ENCODE measurements at places on chromosomes 11 and 22.

DNA sequence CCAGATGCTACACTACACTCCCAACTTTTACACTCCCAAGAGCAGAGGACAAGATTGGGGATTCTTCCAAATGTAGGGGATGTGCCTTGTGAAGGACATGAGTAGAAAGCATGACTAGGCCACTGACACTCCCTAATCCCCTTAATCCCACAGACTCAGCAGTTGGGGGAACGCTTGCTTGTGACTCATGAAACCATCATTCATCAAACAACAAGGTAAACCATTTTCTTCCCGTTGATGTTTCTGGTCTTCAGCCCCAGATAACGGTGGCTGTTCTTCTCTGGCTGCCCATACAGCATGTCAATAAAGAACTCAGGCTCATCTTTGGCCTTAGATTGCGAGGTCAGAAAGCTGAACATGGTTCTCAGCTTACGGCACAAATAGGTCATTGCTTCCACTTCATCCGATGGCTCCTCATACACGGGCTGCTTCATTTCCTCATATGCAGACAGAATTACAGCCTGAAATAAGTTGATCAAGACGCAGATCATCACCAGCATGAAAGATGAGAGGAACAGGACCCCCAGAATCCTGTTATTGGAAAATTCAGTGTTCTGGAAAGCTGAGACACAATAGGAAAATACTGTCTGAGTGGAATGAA lies 6.4 kb upstream of the CDPF1 start:
- DNase-seq = no peak

- DNase-seq = peak; percentile 64
Measured at GRCh38 chr11:2190657-2191471, 19.2 kb upstream of the TH start.

DNA sequence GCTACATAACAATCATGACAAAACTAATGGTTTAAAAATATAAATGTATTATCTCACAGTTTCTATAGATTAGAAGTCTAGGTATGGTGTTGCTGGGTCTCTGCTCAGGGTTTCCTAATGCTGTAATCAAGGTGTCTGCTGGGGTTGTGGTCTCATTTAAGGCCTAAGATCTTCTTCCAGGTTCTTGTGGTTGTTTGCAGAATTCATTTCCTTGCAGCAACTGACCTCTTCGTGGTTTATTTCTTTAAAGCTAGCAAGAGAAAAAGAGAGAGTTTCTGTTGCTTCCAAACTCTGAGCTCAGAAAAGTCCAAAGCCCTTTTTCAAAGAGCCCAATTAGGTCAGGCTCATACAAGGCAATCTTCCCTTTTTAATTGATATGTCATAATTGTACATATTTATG lies 452.7 kb upstream of the CCDC179 start:
- no peak for DNase-seq

- DNase-seq = no peak
Measured at GRCh38 chr11:1410366-1411291, 20.9 kb downstream of the BRSK2 start.

- no peak for DNase-seq
Measured at GRCh38 chr22:38412435-38413084, 42.4 kb downstream of the KCNJ4 start.

- DNase-seq = no peak
Measured at GRCh38 chr11:62140304-62141110, 16.7 kb downstream of the INCENP start.

GRCh38 chr11:60985991-60986915 lies 14.8 kb downstream of the CD6 start:
- no peak for DNase-seq

GRCh38 chr11:20025332-20025840 lies 134.9 kb downstream of the DBX1 start:
- no peak for DNase-seq

DNA sequence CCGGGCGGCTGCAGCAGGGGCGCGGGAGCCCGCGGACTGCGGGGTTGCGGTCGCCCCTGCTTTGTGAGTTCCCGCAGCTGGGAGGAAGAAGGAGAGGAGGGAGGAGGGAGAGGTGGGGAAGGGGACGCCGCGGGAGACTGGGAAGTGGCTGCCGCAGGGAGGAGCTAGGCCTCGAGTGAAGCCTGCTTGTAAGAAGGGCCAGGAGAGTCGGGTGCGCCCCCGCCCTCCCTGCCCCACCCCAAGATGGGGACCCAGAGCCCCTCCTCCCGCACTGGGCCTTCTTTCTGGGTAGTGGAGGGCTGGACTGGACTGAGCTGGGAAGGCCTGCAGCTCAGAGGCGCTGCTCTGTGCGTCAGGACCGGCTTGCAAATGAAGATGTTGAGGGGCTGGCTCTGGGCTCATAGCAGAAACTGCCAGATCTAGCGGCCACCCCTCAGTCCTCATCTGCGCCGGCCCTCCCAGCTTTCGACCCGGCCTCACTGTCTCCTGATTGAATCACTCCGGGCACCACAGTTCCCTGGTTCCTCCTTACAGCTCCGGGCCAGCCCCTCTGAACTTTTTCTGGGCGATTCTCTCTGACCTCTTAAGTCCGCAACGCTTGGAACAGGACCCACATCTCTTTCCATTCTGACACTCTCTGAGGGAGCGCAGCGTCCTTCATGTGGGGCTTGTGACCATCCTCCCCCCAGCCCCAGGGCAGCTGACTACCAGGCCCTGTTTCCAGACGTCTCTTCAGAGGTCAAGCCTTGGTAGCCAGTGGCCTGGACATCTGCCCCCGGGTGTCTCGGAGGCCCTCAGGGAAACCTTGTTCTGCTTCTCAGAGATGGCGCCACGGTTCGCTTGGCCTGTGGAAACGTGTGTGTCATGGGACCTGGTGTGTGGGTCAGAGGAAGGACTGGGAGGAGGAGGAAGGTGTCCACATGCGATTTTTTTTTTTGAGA lies 21.9 kb downstream of the SERPINH1 start:
- peak; percentile 61 for DNase-seq

GRCh38 chr11:28627690-28628255 lies 519.6 kb downstream of the METTL15 start:
- DNase-seq = peak; percentile 71

- no peak for DNase-seq
Measured at GRCh38 chr11:7672960-7673723, at the start of gene CYB5R2. CYB5R2 (minus strand) TSS chr11:7673500; CDS start chr11:7672825, 675 bp downstream.

- DNase-seq = no peak
Measured at GRCh38 chr11:83554876-83555275, 268.7 kb upstream of the CCDC90B start.

DNA sequence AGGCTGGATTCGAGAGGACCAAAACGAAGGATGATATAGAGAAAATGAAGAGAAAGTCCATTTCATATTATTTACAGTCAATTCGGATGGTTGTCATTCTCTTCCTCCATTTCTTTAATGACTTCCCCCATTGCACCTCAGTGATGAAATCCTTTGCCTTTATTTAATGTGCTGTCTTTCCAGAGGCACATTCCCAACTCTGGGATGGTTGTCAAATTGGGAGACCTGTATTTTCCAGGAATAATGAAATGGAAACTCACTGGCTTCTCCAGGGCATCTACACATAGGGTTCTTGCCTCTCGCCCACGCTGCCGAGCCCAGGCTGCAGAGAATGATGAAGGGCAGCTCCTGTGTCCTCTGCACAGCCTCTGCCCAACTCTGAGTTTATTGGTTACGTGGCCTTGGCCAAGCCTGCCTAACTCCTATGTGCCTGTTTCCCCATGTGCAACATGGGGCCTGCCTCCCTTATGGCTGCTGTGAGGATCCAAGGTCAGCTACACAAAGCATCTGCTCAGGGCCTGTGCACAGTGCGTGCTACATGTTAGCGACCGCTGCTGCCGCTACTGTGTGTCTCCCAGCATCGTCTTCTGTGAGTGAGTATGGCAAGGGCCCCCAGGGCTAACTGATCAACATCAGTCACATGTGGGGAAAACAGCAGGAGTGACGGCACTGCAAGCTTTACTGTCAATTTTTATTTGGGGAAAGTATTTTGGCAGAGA lies 81.5 kb upstream of the BID start:
- DNase-seq = no peak

- no peak for DNase-seq
Measured at GRCh38 chr11:69116671-69117070, 39.1 kb upstream of the SMIM38 start.

DNA sequence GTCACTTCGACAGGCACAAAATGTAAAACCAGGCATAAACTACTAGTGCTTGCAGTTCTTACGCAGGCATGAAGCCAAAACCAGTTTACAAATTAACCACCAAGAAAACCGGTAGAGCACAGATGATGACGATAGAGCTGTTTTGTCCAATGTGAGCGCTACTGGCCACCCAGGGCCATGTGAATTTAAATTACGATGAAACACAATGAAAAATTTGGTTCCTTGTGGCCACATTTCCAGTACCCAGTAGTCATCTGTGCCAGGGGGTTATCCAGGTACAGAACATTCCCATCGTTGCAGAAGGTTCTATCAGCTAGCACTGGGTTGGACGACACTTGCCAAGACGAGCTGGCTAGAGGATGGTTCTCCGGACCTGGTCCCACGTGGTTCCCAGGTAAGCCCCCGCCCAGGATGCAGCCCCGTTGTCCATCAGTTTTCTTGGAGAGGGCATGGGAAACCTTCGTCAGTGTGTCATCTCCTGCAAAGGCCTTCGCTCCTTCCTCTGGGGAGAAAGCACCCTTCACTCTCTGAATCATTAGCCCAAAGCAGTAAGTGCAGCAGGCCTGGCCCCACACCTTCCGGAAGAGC lies 1.1 kb upstream of the CD81 start:
- no peak for DNase-seq

DNA sequence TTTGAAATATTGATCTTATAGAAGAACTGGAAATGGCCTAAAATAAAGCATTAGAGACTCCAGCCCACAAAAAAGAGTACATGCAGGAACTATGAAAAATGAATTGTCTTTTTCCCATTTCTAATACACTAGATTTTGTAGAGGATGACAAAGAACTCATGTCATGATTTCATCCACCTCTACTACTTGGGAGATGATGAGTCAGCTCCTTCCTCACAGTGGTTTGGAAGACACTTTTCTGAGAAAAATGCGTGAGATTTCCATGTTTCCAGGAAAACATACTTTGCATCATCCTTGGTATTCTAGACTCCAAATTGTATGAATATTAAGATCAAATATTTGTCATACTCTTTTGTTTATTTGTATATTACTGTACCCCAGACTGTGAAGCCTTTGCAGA lies 500.5 kb downstream of the FAM181B start:
- no peak for DNase-seq

- no peak for DNase-seq
Measured at GRCh38 chr11:89125298-89125697, 52.4 kb upstream of the TYR start.

DNA sequence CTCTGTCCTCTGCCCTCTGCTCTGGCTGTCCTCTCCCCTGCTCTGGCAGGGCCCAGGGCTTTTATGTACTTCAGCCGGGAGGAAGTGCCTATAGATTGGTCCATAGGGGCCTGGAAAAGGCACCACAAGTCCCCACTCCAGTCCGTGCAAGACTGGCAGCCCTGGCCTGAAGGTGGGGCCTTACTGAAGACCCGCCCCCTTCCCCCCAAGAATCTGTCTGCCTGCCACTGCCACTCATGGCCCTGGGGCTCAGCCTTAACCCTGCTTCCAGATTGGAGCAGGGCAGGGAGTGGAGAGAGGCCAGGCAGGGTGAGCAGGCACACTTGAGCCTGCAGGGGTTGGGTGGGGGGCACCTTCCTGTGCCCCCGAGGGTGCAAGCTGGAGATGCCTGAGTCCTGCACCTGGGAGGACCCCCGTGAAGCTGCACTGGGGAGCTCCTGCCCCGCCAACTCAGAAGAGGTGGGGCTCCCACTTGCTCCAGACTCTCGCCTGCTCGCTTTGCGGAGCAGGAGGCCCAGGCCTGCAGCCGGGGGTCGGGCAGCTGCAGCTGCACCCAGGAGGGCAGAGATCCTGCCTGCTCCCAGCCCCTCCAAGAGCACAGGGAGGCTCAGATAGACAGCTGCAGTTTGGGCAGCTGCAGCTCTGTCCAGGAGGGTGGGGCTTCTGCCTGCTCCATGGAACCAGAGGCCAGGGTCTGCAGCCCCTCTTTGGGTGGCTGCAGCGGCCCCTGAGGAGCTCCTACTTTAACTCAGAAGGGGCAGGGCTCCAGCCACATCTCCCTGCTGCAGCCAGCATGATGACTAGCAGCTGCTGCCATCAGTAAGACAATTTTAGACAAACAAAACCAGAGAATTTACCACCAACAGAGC lies 51.0 kb upstream of the SC5D start:
- DNase-seq = no peak

DNA sequence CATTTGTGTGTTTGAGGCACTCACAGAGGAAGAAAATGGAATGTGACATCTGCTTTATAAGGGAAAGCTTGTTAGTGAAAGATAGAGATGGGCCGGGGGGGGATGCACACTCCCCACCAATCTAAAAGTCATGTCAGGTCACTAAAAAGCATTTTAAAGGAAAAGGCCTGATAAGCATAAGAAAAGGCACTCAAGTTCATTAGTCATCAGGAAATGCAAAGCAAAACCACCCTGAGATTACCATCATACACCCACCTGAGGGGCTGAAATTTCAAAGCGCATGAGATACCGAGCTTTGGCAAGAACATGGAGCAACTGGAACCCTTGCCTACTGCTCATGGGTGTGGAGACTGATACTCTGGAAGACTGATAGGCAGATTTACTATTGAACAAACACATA lies 77.9 kb upstream of the ANO1 start:
- DNase-seq = no peak

DNA sequence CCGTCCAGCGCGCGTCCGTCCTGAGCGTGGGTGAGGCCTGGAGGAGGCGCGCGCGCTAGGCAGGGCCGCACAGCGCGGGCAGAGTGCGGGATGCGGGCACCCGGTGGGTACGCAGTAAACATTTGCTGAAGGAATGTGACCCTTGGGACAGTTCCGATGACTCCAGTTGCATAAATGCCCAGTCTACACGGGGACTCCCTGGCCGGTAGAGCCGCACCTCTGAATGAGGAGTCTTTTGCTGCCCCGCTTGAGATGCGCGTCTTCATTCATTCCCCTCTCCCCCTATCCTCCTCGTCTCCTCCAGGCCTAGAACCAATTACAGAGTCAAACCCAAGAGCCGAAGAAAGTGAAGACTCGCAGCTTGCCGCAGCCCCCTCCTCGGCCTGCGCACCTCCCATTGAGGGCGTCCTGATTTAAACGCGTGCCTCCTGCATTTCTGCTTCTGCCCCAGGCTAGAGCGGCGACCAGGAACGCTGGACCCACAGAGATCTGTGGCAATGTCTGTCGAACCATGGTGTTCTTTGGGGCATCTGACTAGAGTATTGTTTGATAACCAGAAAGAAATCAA lies 729 bp upstream of the CHKB start:
- no peak for DNase-seq

- DNase-seq = no peak
Measured at GRCh38 chr11:108853151-108853550, 188.3 kb downstream of the DDX10 start.

DNA sequence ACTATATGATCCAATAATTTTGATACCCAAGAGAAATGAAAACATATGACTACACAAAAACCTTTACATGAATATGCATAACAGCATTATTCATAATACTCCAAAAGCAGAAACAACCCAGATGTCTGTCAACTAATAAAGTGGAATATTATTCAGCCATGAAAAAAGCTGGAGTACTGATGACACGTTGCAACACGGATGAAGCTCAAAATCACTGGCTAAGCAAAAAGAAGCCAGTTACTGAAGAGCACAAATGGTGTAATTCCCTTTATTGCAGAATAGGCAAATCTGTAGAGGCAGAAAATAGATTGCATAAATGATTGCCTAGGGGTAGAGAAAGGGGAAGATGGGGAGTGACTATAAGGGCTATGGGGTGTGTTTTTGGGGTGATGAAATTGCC lies 117.6 kb upstream of the FGF3 start:
- no peak for DNase-seq
